ENCODE measurements at places on chromosomes 2 and 18.
A peak's percentile ranks its signal among the peaks of the same experiment; 100 is the strongest.

- no peak for DNase-seq
These were observed 153.1 kb downstream of the FMNL2 start for GRCh38 chr2:152488075-152488474.

DNA sequence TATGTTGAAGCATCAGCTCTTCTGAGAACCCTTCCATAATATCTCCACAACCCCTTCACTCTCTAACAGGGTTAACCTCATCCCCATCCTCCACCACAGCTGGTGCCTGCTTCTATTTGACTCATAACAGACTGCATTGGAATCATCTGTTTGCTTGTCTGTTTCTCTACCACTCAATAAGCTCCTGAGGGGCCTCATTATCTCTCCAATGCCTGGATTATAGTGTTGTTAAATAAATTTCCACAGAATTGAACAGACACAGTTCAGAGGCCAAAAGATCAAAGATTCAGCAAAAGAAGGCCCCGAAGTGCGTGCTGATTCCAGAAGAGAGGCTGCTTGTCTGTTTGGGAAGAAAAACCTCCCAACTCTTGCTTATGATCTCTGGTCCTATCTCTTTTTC, 33.7 kb upstream of the FAM98A start:
- DNase-seq = no peak

DNA sequence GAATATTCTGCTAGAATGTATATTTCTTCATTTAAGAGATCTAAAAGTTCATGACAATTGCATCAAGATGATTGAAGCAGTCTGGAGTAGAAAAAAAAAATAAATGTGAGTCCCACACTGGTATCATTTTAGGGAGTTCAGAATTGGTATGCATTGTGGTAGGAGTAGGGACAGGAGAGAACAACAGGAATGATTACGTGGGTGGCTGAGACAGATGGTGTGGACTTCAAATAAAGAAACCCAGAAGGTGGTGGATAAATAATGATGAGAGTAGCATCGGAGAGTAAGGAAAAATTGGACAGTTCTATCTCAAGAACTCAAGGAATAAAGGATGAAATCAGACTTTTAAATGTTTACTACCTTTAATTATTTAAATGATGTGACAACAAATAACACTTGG, 289.6 kb downstream of the GALNT13 start:
- no peak for DNase-seq

DNA sequence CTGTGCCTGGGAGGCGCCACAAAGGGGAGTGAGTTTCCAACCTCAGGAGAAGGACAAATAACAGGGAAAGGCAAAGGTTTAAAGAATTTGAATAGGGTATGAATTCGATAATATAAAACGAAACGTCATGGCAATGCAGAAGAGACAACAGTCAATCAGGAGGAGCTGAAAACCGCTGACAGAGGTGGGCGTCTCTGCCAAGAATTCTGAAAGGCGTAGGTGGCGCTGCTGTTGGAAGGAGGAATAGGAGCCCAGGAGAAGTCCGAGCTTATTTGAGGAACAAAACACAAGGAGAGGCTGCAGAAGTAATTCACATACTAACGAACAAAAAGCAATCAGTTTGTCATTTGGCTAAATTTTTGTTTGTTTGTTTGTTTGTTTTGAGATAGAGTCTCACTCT, 485.8 kb upstream of the POU3F3 start:
- DNase-seq = no peak

- DNase-seq = no peak
These were observed 1637.4 kb upstream of the ACVR2A start for GRCh38 chr2:146207417-146207816.

DNA sequence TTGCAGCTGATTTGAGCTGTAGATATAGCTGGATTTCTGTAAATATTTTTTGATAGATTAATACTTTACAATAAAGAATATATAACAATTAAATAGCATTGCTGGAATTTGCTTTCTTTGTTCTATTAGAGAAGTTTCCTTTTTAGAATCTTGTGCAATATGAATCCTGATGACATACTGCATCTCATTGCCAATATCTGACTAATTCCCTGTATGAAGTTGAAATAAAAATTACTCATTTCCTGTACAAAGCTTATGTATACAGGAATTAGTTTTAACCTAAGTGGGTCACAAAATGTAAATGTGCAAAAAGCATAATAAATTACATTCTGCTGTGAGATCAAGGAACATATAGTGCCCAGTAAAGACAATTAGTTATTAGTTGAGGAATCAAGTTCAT, 72.8 kb upstream of the TMEFF2 start:
- DNase-seq = peak; percentile 87

DNA sequence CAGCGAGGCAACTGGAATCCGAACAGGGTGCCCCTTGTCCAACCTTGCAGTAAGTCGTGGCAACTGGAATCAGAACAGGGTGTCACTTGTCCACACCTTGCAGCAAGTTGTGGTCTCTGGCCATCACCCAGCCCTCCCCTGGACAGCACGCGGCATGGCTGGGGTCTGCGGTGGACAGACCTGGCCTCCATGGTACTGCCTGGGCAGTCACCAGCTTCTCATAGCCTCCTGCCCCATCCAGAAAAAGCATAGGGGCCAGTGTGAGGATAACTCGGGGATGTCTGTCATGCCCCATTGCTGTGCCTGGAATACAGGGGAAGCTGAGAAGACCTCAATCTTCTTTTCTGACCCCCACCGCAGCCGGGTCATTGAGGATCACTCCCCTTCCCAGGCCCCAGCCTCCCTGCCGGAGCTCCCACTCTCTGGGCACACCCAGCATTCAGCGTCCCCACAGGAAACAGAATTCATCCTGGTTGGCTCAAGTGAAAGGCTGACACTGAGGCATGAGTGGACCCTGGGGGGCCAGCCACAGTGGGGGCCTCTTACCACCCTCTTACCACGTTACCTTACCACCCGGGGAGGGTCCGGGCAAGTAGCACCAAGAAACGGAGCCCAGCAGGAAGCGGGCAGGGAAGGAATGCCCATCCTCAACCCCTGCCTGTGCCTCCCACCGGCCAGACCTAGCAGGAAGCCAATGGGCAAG, 68.0 kb upstream of the RAB6C start:
- DNase-seq = no peak

DNA sequence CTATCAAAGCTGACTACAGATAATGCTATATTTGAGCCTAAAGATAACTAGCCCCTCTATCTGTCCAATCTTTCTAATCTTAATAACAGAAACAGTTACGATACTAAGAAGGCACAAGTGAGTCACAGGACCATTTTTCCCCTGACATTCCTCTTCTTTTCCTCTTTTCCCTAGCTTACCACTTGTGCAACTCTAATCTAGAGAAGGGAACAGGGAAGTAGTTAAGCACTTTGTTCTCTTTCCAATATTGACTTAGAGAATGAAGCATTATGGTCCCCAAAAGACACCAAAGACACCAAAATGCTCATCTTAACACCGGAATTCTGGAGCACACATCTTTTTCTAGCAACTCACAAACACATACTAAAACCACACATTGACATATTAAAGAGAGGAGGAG, 1.8 kb downstream of the PDE11A start:
- DNase-seq = no peak

- DNase-seq = no peak
These were observed 186.2 kb upstream of the CTAGE1 start for GRCh38 chr18:22603902-22604301.

- DNase-seq = no peak
These were observed 289.1 kb downstream of the ETAA1 start for GRCh38 chr2:67686254-67686653.

GRCh38 chr2:6934345-6934744, 17.1 kb downstream of the RNF144A start:
- no peak for DNase-seq

DNA sequence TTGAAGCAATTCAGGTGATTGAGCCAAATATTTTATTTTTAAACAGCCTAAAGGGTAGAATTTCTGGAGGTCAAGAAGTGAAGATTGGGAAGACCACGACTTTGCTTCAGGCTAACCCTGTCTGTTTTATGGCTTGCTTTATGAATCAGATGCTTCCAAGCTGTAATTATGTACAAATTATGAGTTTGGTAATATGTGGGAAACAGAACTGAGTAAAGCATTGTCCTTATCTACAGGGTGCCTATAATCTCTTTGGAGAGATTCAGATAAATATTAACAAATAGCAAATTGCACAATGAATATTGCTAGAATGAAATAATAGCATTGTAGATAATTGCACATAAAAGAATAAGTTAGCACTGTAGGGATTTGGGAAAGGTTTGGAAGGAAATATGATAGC, 539.4 kb upstream of the CDH2 start:
- DNase-seq = no peak

- no peak for DNase-seq
These were observed 20.6 kb downstream of the STPG4 start for GRCh38 chr2:47134386-47135090.

DNA sequence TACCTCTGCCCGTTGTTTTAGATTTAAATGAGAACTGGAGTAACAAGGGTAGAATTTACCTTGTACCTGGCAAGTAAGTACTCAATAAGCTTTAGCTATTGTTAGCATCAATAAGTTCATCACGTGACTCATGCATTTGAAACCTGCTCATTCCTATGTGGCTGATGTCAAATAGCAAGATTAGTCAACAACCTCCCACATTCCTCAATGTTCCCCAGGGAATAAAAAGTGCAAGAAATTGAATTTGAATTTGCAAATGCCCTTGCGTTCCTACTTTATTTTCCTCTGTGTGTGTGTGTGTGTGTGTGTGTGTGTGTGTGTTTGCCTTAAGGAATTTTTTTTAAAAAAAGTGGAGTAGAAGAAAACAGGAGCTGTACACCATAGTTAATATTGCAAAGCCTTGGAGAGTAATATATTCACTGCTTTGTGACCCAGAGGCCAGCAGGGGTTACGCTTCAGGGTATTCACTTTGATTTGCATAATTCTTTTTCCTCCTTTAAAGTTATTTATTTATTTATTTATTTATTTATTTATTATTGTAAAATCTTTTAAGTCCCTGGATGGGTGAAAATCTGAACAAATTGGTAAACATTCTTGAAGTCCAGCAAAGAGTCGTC, 43.9 kb upstream of the DNAH7 start:
- DNase-seq = peak; percentile 97

- no peak for DNase-seq
These were observed 909.4 kb upstream of the GYPC start for GRCh38 chr2:125746321-125747164.

- no peak for DNase-seq
These were observed 190.0 kb downstream of the ALPK2 start for GRCh38 chr18:58438958-58439300.

DNA sequence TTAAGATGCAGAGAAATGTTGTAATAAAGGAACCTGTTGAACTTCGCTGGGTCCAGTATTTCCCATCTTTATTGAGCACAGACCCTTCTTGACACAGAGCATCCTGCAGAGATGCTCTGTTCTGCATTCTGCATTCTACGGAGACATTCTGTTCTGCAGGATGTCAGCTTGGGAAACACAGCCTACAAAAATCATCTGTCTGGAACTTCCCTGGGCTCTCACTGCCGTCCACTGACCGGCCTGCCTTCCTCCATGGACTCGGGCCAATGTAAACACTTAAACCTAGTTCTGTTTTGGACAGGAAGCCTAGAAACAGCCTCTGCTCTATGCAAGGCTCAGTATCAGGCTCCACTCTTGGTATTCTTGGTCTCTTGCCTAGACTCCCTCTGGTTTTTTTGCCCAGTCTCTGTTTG, 90.0 kb upstream of the PPP1CB start:
- DNase-seq = peak; percentile 74

DNA sequence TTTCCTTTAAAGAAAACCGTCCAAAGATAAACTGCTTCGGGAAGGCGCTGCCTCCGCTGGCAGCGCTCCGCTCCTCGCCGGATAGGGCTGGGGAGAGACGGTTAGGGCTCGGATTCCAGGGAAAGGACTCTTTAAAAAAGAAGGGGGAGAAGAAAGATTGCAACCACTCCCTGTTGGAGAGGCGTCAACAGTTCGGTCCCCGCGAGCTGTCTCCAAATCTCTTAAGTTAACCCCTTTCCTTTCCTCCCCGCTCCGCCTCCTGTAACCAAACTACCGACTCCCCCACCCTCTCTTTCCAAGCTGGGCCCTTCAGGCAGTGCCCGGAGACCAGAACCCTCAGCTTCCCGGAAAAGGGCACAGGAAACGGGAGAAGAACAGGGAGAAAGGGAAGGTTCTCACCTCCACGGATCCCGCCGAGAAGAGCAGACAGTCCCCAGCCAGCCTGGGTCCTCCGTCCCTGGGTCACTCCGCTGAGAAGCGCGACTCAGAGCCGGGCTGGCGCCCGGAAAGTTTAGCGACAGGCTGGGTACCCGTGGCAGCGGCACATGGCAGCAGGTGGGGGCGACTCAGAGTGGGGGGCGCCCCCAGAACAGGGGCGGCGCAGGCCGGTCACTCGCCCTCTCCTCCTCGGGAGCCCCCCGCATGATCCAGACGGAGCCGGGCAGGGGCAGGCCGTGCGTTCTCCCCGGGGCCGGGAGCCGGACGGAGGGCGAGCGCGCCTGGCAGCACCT, 675 bp downstream of the FZD5 start:
- DNase-seq = no peak

- no peak for DNase-seq
These were observed 182.2 kb downstream of the PPP1R1C start for GRCh38 chr2:182167882-182168281.

DNA sequence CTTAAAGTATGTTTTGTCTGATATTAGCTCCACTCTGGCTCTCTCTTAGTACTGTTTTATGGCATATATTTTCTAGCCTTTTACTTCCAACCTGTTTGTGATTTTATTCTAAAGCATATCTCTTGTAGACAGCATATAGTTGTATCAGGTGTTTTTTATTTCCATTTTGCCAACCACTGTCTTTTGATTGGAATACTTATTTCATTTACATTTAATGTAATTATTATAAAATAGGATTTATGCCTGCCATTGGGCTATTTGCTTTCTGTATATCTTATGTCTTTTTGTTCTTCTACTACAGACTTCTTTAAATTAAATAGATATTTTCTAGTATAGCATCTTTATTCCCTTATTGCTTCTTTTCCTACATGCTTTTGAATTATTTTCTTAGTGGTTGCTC, 67.3 kb downstream of the LRRC30 start:
- no peak for DNase-seq

DNA sequence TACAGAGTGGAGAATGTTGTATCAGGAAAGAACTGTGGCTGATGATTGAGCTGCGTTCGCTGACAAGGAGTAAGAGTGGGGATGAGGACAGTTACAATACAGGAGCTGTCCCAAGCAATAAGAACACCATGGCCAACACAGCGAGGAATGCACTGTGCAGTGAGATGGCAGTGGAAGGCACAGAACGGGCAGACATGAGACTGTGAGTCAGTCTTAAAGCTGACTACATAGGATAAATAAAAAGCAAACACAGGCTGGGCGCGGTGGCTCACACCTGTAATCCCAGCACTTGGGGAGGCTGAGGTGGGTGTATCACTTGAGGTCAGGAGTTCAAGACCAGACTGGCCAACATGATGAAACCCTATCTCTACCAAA, 89.8 kb downstream of the CABYR start:
- no peak for DNase-seq

DNA sequence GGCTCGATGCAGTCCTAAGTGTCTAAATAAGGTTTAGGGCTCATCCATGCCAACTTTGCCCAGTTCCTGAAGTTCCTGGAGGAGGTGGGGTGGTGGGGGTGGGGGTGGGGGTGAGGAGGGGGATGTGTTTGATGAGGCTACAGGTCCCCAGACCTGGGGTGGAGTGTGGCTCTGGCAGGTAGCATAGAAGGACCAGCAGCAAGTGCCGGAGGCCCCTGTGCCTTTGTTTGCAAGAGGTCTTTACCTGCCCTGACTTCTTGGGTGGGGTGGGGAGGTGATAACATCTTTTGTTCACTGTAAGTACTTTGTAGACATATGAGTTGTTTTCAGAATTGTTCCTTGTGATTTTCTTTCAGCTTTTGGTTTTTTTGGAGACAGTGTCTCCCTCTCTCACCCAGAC, 10.0 kb downstream of the SH3BP4 start:
- no peak for DNase-seq
